ENCODE measurements at places on chromosomes 11 and 22. TPM values are rescaled to one million over a fixed set of nuclear protein-coding genes. Genes with fewer than 3 reads are reported as not detected.

Gene PLAAT3
- polyA plus RNA-seq: not detected

Gene GAL3ST1
- not detected for polyA plus RNA-seq

Gene RAPSN
- not detected for polyA plus RNA-seq

Gene API5
- polyA plus RNA-seq: 86.0 TPM

Gene JAML
- not detected for polyA plus RNA-seq

Gene C1QTNF4
- polyA plus RNA-seq: 16.4 TPM

Gene MAPK11
- 36.3 TPM for polyA plus RNA-seq

Gene CBLIF
- not detected for polyA plus RNA-seq

Gene FJX1
- 56.3 TPM for polyA plus RNA-seq

Gene MGAT3
- 36.2 TPM for polyA plus RNA-seq

Gene FGF19
- polyA plus RNA-seq: 6.2 TPM

Gene PC
- 8.9 TPM for polyA plus RNA-seq

Gene EIF4G2
- polyA plus RNA-seq: 989 TPM

Gene ZNRD2
- 36.2 TPM for polyA plus RNA-seq

Gene C11orf91
- polyA plus RNA-seq: not detected

Gene NDUFS3
- polyA plus RNA-seq: 154 TPM

Gene NCF4
- polyA plus RNA-seq: not detected

Gene HPX
- 17.3 TPM for polyA plus RNA-seq

Gene EHF
- not detected for polyA plus RNA-seq

Gene RIBC2
- polyA plus RNA-seq: not detected

Gene CNGA4
- polyA plus RNA-seq: not detected

Gene GTF2H1
- polyA plus RNA-seq: 109 TPM

Gene OR51E2
- not detected for polyA plus RNA-seq

Gene FREY1
- not detected for polyA plus RNA-seq

Gene MRGPRX3
- polyA plus RNA-seq: not detected

Gene IL17REL
- polyA plus RNA-seq: not detected

Gene NCAM1
- 158 TPM for polyA plus RNA-seq

Gene EXPH5
- polyA plus RNA-seq: not detected

Gene ARFGAP3
- polyA plus RNA-seq: 66.9 TPM

Gene MFRP
- not detected for polyA plus RNA-seq

Gene OR51I1
- polyA plus RNA-seq: not detected

Gene PIH1D2
- 12.2 TPM for polyA plus RNA-seq

Gene CASP5
- not detected for polyA plus RNA-seq
